Heart left ventricle (tissue), 16 donors: ENCODE measurements at places on chromosomes 2 and 18. TPM values are rescaled to one million over a fixed set of nuclear protein-coding genes. Genes with fewer than 3 reads are reported as not detected.

IL36RN gene
- not detected for total RNA-seq

RTP5 gene
- not detected for total RNA-seq

RFTN2 gene
- 5.3 TPM for total RNA-seq

TRPM8 gene
- total RNA-seq: not detected

PSMA8 gene
- total RNA-seq: not detected

AMER3 gene
- total RNA-seq: not detected

MTLN gene
- 158 TPM for total RNA-seq

SERPINB4 gene
- total RNA-seq: not detected

GPR39 gene
- total RNA-seq: not detected

EVX2 gene
- total RNA-seq: not detected

TRABD2A gene
- 0.86 TPM for total RNA-seq

ACMSD gene
- total RNA-seq: not detected

SLC5A7 gene
- 0.07 TPM for total RNA-seq

ELP2 gene
- total RNA-seq: 27.2 TPM

EN1 gene
- not detected for total RNA-seq

ZRANB3 gene
- total RNA-seq: 1.5 TPM

POTEC gene
- not detected for total RNA-seq

NCKAP5 gene
- 4.8 TPM for total RNA-seq

DGKD gene
- total RNA-seq: 50.2 TPM

MDH1B gene
- 1.7 TPM for total RNA-seq

TRIM43 gene
- not detected for total RNA-seq

NCKAP1 gene
- 164 TPM for total RNA-seq

GREB1 gene
- total RNA-seq: 5.2 TPM

PTPRN gene
- not detected for total RNA-seq

PID1 gene
- 3.1 TPM for total RNA-seq

NT5DC4 gene
- not detected for total RNA-seq

FSIP2 gene
- 0.50 TPM for total RNA-seq

DPP4 gene
- total RNA-seq: 7.3 TPM

SP100 gene
- total RNA-seq: 67.6 TPM

DSEL gene
- total RNA-seq: 2.6 TPM

NEUROD1 gene
- total RNA-seq: not detected

LIMS3 gene
- 2.4 TPM for total RNA-seq

CDKL4 gene
- 0.37 TPM for total RNA-seq

SIGLEC15 gene
- 0.71 TPM for total RNA-seq

NPHP1 gene
- total RNA-seq: 5.0 TPM

CFC1 gene
- not detected for total RNA-seq

LTBP1 gene
- total RNA-seq: 63.4 TPM

SEC11C gene
- total RNA-seq: 27.4 TPM

DNAJB2 gene
- total RNA-seq: 95.4 TPM

NFATC1 gene
- 22.1 TPM for total RNA-seq

NGEF gene
- 0.19 TPM for total RNA-seq

C1GALT1C1L gene
- total RNA-seq: 1.0 TPM

MZT2A gene
- 154 TPM for total RNA-seq

ITGB6 gene
- total RNA-seq: 0.56 TPM

RNF125 gene
- 2.4 TPM for total RNA-seq

POU3F3 gene
- total RNA-seq: not detected

FHOD3 gene
- 287 TPM for total RNA-seq

REEP1 gene
- 30.0 TPM for total RNA-seq
